ENCODE measurements at places on chromosomes 7 and 10.

- DNase-seq: no peak
Measured at GRCh38 chr7:139034336-139034735, 1.5 kb downstream of the ZC3HAV1L start.

DNA sequence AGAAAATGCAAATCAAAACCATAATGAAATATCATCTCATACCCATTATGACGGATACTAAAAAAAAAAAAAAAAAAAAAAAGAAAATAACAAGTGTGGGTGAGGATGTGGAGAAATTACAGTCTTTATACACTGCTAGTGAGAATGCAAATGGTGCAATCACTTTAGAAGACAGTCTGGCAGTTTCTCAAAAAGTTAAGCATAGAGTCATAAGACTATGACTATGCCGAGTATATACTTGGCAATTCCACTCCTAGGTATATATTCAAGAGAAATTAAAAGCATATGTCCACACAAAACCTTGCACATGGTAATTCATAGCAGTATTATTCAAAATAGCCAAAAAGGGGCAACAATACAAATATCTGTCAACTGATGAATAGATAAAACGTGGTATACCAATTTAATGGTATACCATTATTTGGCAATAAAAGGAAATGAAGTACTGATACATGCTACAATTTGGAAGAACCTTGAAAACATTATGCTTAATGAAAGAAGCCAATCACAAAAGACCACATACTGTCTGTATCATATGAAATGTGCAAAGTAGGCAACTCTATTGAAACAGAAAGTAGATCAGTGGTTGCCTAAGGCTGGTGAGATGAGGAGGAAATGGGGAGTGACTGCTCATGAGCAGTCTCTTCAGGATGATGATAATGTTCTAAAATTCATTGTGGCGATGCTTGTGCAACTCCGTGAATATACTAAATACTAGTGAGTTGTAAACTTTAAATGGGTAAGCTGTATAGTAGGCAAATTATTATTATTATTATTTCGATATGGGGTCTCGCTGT is 90.1 kb upstream of the NANOS1 start:
- no peak for DNase-seq

DNA sequence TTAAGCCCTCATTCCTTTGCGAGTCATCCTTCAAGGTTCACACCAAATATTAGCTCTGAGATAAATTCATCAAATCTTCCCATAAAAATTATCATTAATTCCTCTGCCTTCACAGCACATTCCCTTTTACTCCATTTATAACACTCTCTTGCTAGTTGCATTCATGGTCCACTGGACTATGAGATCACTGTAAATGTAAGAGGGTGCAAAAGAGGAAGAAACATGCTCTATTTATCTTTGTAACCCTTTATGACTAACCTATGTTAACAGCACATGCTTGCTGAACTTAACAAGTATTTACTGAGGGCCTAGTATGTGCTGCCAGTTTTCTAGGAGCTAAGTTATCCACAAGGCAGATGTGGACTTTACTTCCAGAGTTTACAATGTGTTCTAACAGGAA is 86.7 kb upstream of the TMEM168 start:
- no peak for DNase-seq

DNA sequence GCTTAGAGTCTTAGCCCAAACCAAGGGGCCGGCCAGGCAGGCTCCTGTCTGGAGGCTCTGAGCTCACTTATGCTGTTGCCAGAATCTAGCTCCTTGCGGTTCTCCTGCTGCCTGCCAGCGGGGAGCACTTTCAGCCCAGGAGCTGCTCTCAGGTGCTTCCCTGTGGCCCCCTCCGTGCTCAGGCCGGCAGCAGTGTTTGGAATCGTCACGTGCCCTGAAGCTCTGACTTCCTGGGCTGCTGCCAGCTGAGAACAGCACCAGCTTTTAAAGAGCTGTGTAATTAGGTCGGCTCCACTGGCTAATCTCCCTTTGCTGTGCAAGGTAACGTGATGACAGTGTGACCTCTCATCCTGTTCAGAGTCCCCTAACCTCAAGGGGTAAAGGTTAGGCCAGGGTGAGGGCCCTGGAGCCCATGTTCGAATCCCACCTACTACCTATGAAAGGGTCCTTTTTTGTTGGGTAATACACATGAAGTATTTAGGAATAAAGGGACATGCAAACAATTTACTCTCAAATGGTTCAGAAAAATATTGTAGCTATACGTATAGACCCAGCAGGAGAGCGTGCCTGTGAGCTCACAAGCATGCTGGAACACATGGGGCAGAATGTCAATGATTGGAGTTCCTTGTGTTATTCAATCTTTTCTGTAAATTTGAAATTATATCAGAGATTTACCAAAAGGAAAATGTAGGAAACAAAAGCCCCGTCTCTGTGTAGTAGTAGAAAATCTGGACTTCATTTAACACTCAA is 16.6 kb downstream of the ZNF862 start:
- DNase-seq: no peak

DNA sequence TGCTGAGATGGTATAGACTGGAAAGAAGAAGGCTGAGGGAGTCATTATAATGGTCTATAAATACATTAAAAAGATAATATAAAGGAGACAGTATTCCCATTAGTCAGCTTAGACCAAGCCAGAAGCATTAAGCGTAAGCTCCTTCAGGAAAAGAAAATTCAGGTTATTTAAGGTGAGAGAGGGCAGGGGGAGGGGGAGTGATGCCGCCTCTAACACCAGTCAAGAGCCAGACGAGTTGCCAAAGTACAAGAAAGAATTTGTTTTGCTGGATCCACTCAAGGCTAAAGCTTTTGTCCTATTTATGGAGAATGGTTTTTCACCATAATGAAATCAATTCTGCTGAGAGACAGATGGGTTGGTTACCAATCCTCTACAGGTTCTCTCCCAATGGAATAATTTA is 99.3 kb downstream of the CFAP58 start:
- no peak for DNase-seq

DNA sequence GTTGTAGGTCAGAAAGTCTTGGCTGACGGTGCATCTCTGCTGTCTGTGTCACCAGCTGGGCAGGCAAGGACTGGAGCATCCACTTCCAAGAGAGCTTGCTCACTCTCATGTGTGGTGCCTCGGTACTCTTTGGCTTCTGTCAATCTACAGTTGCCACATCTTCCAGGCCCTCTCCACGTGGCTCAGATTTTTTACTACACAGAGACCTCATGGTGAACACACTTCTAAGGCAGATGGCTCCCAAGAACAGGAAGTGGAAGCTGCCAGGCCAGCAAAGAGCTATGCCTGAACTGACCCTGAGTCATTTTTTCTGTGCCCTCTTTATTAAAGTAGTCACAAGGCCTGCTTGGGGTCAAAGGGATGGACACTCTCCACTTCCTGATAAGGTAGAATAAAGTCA is 351.5 kb upstream of the AUTS2 start:
- no peak for DNase-seq

GRCh38 chr10:58477122-58477521 is 35.5 kb upstream of the BICC1 start:
- no peak for DNase-seq

Measured in CD8-positive, alpha-beta memory T cell (primary cell).